ENCODE measurements at places on chromosomes 11 and 22. TPM values are rescaled to one million over a fixed set of nuclear protein-coding genes. Genes with fewer than 3 reads are reported as not detected.

The DEFB131B gene
- not detected for total RNA-seq

The BATF2 gene
- 0.65 TPM for total RNA-seq

The MPPED2 gene
- not detected for total RNA-seq

The POU2AF3 gene
- total RNA-seq: 1.7 TPM

The TEAD1 gene
- total RNA-seq: 107 TPM

All from A549 treated with dexamethasone at 1 μM for 4 hours (cell line).